ENCODE measurements at places on chromosomes 6 and 20.

GRCh38 chr6:57324538-57324937 lies 7.1 kb downstream of the PRIM2 start:
- no peak for DNase-seq

DNA sequence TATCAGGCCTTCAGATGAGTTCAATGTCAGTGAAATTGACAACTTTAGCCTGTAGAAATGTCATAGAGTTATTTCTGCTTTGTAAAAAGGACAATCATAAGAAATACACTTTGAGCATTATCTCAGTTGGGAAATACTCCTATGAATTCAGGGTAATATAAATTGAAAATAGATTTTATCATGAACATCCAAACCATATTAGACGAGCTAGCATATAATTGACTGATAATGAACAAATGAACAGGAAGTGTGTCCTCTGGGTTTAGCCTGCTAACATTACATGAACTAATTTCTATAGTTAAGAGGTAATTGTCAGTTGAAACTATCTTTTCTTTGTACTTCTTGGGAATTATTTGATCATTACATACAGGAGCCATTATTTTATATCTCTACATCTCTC lies 469.0 kb upstream of the RNF217 start:
- no peak for DNase-seq

DNA sequence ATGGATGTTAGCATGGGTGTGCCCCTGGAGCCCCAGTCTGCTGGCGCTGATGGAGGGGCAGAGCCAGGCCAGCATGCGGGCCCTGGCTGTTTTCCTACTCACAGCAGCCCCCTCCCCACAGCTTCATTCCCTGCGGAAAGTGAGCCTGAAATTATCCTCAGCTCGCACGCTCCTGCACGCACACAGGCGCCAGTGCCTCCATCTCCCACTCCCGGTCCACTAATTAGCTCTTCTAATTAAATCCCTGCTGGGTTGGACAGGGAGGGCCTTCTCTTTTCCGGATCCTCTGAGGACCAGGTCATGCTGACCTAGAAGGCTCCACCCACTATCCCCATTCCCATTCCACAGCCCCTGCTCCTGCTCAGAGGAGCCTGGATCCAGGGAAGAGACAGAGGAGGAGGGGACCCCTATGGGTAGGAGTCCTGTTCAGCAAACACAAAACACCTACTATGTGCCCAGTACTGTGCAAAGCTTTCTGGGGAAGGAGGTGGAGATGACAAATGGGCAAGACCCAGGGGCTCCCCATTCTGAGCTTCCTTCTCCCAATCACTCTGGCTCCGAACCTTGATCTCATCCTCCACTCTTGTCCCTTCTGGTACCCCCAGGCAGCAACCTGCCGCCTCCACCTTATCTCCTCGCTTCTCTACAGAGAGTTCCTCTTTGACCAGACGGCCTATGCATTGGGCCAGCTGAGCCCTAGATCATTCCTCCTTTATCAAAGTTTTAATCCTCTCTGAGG lies 70.2 kb upstream of the CCDC167 start:
- no peak for DNase-seq

DNA sequence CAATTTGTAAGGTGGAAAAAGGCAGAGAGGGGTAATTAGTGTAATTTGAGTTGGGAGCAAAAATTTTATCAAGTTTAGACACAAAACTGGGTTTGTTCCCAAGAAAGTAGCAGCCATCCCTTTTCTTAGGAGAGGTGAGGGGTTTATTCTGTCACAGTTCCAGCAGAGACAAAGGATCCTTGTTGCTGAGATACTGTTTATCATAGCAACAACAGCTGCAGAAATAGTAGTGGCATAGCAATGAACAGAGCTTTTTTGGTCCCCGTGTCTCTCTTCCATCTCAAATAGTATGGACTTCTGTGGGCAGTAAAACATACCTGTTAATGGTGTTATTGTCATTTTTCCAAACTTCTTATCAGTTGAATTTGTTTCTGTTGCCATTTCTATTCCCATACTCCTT lies 23.9 kb downstream of the ZKSCAN8 start:
- DNase-seq: no peak

DNA sequence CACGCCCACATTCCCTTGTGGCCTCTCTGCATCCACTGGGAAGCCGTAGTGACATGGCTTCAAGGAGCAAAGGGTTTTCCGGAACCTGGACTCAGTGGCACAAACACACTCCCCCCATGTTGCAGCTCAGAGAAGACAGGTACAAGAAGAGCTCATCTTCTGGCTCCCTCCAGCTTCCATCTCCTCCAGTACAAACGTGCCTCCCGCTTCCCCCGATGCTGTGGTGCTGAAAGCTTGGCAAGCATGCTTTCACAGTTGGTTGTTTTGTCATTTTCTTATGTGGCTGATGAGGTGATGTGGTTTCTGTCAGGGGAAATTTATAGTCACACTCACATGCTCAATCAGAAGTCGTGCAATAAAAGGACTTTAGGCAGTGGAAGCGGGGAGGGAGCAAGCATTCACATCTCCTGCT lies 258.5 kb downstream of the KIF16B start:
- no peak for DNase-seq

- DNase-seq: no peak
Observed at GRCh38 chr6:68637071-68637470, 2.0 kb downstream of the ADGRB3 start.

DNA sequence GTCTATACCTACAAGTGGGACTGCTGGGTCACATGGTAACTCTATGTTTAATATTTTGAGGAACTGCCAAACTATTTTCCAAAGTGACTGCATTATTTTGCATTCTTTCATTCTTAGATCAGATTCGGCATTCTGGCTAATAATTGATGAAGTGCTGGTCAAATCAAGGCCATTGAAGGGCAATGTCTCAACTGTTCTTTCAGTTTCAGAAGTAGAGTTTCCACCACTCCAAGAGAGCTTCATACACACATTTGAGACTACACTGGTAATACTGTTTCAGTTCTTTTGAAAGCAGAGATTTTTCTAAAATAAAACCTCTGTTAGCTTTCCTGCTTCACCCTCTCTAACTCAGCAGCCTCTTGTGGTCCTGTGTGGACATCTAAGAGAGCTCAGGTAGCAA lies 154.5 kb downstream of the CFAP61 start:
- no peak for DNase-seq

- DNase-seq: no peak
Observed at GRCh38 chr6:108521616-108522107, 39.1 kb upstream of the FOXO3 start.

GRCh38 chr20:35296101-35296554 lies 3.9 kb upstream of the FAM83C start:
- no peak for DNase-seq

- no peak for DNase-seq
Observed at GRCh38 chr6:124812067-124812466, 150.2 kb upstream of the RNF217 start.

DNA sequence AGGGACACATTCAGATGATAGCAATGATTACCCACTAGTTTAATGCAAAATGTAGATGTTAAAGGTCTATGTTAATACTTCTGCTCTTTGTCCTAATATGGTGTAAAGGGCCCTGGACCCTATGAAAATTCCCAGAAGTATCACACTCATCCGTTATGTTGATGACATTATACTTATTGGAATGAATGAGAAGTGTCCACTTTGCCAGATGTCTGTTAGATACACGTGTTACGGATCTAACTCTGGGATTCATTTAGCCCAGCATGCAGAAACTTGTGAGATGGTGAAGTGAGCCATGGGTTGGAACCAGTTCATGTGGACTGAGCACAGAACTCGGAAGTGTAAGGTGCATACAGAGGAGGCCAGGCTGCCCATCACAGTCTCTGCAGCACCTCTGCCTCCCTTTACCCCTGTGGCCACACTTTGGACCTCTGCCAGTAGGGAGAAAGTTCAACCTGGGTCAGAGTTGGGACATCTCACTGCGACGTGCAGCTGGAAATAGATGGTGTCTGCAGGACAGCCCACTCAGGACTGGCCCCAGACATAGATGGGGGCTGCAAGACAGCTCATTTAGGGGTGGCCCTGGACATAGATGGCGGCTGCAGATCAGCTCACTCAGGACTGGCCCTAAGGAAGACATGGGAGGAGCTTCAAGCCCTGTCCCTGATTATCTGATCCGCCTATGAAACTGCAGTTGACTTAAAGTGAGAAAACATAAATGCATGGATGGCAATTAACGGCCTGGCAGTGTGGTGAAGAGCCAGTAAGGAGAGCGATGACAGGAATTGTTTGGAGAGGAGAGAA lies 71.2 kb upstream of the THBS2 start:
- DNase-seq: no peak

DNA sequence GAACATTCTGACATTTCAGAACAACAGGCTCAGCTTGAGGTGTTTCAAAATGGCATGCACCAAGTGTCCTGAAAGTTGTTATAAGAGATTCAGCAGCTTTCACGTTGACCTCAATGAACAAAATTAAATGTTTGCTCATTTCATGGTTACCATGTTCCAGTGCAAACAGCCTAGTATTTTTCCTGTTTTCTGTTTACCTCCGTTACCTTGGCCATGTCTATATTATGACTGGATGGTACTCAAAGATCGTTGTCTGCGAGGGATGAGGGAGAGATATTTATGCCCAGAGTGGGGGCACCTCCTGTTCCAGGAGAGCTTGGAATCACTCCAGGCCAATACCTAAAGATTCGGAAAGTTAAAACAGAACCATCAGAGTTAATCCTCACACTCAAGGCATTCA lies 83.8 kb upstream of the SASH1 start:
- DNase-seq: no peak

DNA sequence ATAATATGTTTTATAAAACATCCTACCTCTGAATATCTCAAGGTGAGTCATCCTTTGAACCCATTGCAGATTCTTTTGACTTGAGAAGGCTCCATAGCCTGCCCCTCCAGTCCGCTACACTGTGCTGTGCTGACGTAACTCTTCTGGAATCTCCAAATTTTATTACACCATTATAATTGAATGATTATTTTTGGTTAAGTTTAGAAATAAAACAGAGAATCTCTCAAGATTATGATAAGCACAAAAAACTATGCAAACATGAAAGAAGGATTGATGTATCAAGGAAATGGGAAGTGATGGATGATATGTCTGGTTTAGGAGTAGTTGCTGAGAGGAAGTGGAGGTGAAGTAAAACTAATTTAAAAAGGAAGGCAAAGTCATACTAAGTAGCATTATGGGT lies 1021.3 kb downstream of the HACE1 start:
- no peak for DNase-seq

DNA sequence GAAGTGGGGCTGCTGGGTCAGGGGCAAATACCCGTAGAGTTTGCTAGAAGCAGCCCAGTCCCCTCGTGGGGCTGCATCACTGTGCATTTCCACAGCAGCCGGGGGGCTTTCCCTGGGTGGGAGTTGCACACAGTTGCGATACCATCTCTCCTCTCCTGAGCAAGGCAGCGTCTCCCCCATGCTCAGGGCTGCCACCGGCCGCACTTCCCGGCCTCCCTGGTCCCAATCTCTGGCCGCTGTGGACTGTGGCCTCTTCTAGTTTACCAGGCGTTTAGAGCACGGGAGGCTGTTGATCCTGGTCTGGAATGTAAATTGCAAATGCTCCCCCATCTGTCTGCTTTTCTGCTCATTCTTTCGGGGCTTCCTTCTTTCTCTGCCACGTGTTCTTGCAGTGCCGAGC lies 31.1 kb downstream of the OSBPL2 start:
- DNase-seq: no peak

DNA sequence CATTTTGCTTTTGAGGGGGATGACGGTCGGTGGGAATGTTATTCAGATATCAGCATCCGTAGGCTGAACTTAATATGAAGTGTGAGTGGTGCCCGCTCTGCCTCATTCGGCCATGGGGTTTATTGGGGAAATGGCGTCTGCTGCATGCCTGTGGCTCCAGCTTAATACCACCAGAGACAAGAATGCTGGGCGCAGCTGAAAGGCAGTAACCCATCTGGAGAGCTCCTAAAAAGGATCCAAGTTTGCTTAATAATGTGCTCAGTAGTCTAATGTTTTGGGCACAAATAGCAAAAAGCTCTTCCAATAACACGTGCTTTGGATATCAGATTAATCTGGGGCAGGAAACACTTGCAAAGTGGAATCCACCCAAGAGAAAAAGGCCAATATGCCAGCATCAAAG lies 273.0 kb upstream of the TAB2 start:
- no peak for DNase-seq

GRCh38 chr6:167795321-167795811 lies 31.3 kb upstream of the AFDN start:
- DNase-seq: no peak

GRCh38 chr6:31586599-31587281 lies 663 bp downstream of the LST1 start:
- DNase-seq: no peak

- DNase-seq: no peak
Observed at GRCh38 chr6:14371530-14371929, 254.0 kb downstream of the CD83 start.

DNA sequence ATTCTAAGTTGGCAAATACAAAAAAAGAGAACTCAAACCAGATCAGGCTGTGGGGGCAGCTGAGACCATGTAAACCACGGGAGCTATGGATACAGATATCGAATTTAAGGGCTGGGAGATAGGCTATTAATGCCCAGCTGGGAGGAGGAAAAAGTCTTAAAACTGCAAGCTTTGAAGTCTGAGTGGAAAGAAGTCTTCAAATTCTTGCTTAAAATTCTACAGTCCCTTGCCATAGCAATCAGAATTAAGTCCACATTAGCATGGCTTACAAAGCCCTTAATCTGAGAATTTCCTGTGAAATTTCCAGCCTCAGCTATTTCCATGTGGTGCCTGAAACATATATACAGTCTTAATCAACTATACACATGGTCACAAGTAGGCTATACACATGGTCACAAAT lies 465.0 kb upstream of the HSF2 start:
- no peak for DNase-seq

DNA sequence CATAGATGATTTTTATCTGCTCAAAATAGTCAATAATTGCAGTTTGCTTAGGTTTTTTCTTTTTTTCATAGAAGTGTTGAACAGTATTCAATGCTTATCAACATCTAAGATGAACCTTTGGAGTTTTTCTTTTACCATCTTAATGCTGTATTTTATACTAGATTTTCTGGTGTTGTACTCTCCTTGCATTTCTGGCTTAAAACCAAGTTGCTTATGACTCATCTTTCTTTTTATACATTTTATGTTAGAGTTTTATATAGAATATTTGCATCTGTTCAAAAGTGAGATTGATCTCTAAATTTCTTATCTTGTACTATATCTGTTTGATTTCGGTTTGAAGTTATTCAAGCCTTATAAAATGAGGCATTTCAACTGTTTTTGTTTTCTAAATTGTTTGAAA lies 232.5 kb downstream of the RFPL4B start:
- DNase-seq: no peak

- DNase-seq: no peak
Observed at GRCh38 chr6:121867095-121867494, 431.6 kb downstream of the GJA1 start.

- no peak for DNase-seq
Observed at GRCh38 chr6:157880534-157880933, 57.5 kb downstream of the SNX9 start.

DNA sequence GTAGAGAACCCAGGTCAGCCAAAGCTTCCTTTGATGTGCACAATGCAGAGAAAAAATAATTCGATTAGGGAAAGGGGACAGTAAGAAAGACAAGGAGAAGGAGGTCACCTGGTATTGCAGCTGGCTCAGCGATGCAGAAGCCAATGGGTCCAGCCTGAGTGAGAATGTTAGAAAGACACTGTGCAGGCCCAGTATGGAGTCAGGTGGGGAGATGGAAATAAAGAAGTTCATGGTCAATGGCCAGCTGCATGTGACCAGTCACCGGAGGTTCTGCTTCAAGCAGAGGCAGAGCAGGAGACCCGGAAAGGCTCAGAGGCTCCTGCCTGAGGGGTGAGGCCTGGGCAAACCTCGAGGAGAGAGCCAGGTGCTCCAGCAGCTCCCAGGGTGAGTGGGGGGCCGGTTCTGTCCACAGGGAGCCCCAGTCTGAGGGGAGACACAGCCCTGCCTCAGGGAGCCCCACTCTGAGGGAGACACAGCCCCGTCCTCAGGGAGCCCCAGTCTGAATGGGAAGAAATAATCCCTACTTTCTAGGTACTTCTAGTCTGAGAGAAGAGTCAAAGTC lies 51.3 kb downstream of the LRFN2 start:
- DNase-seq: no peak

All from omental fat pad (tissue), 4 donors.